Pulmonary artery endothelial cell (primary cell): ENCODE measurements at places on chromosomes 5 and 9.

DNA sequence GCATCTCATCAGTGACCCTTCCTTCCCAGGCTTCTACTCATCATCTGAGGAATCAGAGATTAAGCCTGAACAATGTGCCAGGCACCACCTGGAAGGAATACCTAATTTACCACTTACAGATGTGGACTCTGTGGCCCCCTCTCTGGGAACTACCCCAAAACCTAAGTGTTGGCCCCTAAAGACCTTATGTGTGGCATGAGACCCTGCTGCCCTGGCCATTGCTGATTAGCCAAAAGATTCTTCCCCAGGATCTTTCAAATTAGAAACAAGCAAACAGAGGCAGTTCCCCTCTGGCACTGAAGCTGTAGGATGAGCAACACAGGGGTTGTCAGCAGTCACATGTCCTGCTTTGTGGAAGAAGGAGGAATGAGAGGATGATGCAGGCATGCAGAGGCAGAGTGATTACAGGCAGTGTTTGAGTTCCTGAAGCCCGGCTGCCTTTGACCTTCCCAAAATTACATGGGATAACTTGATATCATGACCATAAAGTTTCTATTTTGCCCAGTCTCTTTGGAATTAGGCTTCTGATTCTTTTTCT lies 10.6 kb downstream of the SPINK4 start:
- DNase-seq, result no peak

DNA sequence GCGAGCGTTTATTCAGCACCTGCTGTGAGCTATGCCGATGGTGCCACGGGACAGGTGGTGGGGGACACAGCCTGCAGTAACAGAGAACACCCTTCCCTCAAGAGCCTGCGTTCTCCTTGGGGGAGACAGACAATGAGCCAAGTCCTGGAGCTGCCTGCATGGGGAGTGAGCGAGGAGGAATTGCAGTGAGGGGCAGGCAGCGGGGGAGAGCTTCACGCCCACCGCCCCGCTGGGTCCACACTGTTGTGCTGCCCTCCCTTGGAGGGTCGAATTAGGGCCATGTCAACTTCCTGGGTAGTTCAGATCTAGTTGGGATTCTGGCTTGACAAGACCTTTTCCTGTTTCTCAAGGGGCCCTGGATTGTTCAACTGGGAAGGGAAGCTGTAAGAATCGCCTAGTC lies 55.5 kb upstream of the N4BP3 start:
- DNase-seq, result no peak

DNA sequence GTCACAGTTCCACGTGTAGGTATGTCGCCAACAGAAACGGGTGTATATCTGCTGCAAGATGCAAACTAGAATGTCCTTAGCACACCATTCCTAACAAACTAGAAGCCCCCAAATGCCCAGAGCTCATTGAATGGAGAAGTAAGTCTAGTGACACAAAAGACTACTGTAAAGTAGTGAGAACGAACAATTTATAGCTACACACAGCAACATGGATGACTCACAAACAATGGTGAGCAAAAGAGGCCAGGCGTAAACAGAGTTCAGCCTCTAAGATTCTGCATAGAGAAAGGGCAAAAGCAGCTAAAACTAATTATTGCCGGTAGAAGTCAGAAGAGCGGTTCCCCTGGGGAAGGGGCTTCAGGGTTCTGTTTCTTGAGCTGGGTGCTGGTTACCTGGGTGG lies 74.7 kb downstream of the AMBP start:
- no peak for DNase-seq

DNA sequence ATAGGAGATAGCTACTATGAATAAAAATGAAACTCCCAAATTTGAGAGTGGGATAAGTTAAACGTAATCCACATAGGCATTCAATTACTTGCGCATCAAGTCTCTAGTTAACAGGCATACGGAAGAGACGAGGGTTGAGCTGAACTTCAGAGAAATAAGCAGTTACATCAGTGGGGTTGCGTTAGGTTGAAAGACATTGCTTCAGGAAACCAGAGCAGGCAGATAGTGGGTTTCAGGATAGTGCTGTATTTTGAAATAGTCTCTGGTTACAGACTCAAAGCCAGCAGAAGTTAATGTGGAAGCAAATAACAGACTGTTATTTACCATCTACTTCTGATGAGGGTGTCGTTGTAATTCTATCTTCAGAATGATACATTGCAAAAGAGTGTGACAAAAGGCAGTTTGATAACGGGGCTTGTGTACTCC lies 533.4 kb downstream of the PDE4D start:
- DNase-seq, result no peak

DNA sequence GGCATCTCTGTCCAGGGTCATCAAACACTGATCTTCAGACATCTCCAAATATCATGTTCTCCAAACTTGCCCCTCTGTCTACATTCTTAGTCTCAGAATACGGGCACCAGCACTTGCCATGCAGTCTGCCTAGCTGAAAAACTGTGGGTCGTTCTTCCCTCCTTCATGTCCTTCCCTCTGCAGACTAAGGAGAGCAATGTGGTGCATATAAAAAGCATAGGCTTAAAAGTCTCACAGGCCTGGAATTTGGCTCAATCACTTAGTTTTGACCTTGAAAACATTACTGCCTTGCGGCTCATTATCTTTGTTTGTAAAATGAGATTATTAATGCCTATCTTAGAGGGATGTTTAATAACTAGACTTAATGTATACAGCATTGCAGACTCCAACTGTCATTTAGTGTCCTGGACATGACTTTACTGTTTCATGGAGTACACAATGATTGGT lies 362.8 kb downstream of the NPR3 start:
- no peak for DNase-seq

- DNase-seq, result no peak
Observed at GRCh38 chr9:85310573-85310972, 431.2 kb downstream of the AGTPBP1 start.

- no peak for DNase-seq
Observed at GRCh38 chr9:127897193-127897692, 2.2 kb downstream of the ST6GALNAC6 start.

- DNase-seq, result no peak
Observed at GRCh38 chr9:108691614-108692013, 164.2 kb downstream of the ACTL7B start.

- no peak for DNase-seq
Observed at GRCh38 chr9:113948891-113949570, 72.9 kb downstream of the ZNF618 start.

DNA sequence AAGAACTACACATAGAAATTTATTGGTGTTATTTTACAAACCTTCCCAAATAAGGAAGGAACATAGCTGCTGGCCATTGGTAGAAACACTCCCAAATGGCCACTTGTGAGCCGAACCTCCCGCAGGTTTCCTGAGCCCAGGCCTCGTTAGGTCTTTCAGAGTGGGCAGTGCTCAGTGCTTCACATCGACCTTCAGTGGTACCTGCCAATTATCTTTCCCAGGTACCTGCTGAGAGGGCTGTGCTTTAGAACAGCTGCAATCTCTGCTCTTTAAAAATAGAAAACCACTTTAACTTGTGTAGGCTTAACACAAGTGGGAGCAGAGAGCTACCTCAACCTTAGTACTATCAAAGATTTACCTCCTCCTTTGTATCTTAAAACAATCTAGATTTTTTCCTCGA lies 334.1 kb downstream of the RFX3 start:
- no peak for DNase-seq

- DNase-seq, result no peak
Observed at GRCh38 chr9:82331079-82331478, 342.5 kb downstream of the SPATA31D1 start.

DNA sequence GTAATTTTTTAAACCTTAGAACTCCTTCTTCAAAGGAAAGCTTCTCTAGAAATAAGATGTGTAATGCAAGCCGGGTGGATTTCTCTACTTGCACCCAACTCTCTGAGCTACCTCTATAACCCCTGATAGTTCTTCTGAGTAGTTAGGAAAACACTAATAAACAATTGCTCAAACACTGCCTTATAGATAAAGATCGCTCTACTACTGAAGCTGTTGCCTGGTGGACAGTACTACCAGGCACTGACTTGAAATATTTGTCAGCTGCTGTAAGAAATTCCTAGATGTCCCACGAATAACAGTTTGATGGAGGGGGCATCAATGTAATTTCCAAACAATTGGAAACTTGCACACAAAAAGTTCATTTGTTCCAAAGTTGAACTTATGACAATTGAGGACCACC lies 42.0 kb downstream of the NR3C1 start:
- no peak for DNase-seq

DNA sequence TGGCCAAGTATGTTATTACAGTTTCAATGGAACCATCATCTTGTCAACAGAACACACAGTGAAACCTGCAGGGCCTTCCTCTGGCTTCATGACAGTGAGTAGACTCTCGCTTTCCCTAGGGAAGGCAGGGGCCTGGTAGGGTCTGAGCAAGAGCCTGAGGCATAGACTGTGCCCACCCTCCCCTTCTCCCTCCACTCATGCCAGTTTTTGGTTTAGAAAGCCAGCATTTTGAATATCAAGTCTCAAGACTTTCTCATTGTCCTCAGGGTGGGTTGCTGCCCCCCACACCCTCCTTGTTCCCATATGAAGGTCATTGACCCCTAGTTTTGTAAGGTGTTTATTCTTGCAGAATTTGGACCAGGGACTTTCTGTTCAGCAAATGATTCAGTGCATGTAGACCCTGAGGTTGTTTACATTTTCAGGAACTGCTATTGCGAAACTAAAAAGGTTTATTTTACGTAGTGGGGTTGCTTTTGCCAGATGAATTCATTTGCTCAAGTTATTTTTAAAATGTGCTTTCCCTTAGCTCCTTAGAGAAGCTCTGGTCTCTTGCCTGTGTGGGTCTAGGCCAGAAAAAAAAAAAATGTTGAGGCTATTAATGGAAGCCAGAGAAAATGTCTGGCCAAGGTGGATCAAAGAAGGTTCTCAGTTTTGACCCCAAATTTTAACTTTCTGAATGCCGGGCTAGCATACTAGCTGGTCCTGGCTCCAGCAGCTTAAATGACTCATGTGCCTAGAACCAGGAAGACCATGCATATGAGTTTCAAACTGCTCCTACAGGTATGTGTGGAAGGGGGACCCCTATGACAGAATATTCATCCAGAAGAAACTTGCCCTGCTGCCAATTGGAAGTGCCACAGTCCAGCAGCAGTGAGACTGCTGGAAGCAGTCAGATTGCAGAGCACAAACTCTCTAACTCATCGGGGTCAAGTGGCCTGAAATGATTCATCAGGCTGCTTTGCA lies 10.1 kb upstream of the MOB3B start:
- DNase-seq, result no peak

DNA sequence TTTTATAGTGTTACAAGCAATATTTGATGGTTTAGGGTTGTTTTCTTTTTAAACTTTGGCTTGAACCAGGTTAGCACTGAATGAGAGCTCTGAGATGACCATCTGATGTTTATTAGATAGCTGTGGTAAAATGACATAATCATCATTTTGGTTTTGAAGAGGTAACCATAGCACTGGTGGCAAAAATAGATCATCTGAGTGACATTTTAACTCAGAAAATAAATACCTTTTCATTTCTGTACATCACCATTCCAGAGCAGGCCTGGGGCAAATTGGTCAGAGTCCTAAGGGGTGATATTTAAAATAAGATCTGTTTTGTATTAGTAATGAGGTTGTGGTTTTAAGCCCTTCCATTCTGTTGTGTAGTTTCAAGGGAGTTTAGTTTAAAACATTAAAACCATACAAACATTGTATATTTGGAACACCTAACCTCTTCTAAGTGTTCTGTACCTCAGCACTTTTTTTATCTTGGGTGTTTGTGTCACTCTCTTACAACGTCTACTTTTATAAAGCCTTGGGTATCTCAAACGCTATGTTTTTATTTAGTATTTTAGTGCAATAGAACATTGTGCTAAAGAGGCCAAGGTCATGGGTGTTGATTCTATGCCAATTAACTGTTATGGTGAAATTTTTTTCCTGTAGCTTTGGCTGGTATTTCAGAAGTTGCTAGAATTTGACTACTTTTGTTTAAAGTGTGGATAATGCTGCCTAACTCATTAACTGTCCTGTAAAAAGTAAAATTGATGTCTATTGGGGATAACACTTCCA lies 166.1 kb downstream of the CD180 start:
- DNase-seq, result no peak

DNA sequence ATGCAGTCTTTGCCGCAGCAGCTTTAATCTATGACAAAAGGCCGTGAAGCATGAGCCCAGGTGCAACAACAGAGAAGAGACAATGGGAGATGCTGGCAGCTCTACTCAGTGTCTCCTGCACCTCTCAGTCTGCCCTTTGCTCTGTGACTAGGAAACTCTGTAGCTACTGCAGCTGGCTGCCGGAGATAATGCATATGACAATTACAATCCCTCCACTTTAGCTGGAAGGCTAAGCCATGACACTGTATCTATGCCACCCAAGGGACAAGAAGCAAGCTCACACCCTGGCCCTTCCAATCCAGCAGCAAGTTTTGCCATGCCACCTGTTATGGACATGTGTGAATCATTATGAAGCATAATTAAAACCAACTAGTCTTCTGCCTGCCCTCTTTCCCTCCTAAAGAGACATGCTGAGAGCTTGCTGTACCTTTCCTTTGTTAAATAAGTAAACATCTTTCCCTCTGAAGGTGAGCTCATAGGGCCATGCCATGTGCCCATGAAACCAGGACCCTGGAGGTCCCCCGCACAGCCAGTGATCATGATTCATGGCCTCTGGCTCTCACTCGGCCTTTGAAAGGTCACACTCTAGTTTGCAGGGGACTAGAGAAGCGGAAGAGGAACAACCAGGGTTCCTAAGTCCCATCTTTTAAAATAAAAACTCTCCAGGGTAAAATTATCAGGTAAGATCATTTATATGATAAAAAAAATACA lies 219.4 kb downstream of the SPOCK1 start:
- no peak for DNase-seq

DNA sequence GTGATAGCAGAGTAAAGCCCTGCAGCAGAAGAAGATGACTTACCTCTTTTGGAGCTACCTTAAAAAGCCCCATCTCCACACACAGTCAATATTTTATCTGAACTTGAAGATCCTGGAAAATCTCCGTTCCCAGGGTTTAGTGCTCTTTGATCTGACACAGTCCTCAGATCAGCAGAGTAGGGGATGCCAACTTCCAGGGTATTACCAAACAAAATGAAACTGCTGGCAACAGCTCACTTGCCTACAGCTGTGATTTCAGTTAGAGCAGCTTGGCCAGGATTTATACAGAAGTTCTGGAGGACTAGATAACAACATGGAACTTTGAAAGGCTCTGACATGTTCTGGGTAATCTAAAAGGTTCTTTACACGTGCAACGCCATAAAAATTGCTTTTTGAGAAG lies 1537.8 kb upstream of the ACO1 start:
- no peak for DNase-seq

DNA sequence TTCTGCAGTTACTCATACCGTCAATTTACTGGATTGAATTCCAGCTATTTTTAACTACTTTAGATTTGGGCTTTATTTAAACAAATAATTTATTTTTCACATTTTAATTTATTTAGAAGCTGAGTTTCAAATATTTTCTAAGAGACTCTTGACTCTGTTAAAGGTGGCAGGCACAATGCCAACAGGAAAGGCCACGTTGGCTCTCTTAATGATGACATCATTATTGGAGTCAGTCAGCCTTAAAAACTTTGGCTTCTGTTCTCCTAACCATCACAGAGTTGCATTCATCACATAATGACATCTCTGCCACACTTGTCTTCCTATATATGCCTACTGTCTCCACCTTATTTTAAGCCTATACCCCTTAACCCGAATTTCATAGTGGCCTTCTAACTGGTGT lies 172.3 kb upstream of the PLPPR1 start:
- no peak for DNase-seq
